ENCODE measurements at places on chromosomes 4 and X.

DNA sequence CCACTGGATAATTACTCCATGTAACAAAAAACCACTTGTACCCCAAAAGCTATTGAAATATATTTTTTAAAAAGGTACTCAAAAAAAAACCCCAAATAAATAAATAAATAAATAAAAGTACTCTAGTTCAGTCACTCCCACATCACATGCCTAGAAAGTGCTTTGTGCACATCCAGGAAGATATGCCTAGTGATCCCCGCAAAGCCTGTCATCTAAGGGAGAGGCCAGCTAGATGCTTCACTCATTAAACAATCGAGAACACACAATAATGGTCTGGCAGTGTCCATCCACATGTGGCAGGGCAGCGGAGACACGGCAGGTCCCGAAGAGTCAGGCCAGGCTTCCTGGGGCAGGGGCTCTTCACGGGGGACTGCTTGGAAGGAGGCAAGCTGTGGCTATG, 47.6 kb downstream of the RAB33B start:
- no peaks in the 10 kb centered on the region for H3K27me3 ChIP-seq
- no peak overlapping the region for H3K27ac ChIP-seq
- no peaks in the 10 kb centered on the region for H3K4me1 ChIP-seq
- no peak overlapping the region for H3K4me3 ChIP-seq

DNA sequence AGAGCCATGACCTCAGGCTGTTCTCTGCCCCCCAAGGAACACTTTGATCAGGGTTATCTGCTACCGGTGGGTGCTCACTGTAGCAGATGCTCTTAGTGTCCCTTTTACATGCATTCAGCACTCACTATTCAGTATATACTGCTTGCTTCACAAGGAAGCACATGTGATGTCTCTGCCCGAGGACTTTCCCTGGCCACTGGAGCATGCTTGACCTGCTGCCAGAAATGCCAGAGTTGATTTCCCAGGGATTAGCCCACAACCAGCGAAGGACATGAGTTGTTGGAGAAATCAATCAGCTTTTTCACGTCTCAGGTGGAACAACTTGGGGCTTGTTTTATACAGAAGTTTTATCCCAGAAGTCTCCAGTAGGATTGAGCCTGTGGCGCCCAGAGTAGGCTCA, 51.2 kb upstream of the RPS6KA3 start:
- no peaks in the 10 kb centered on the region for H3K36me3 ChIP-seq
- no peak overlapping the region for H3K27ac ChIP-seq
- DNase-seq, result no peak
- H3K27me3 ChIP-seq, result no peaks in the 10 kb centered on the region
- H3K4me1 ChIP-seq, result peaks cover 6% of the 10 kb centered on the region
- H3K4me3 ChIP-seq, result no peak overlapping the region

DNA sequence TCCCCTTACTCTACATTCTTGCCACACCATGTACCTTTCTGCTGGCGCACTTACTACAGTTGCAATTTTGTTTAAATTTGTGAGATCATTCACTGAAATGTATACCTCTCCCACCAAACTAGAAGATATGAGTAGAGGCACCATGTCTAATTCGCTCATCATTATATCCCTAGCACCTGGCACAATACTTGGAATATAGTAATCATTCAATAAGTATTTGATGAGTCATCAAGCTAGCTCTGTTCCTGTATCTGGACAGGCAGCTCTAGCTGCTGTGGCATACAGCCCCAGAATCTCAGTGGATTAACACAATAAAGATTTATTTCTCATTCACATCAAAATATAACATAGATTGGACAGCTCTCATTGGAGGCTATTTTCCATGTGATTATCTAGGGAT, 245.9 kb downstream of the IDS start:
- no peak overlapping the region for H3K27ac ChIP-seq
- H3K4me1 ChIP-seq, result no peaks in the 10 kb centered on the region
- DNase-seq, result no peak
- no peaks in the 10 kb centered on the region for H3K36me3 ChIP-seq
- no peak overlapping the region for H3K4me3 ChIP-seq

GRCh38 chrX:101958139-101958538, 26.3 kb upstream of the ZMAT1 start:
- DNase-seq, result no peak
- peaks cover 4% of the 10 kb centered on the region for H3K27me3 ChIP-seq
- no peaks in the 10 kb centered on the region for H3K4me1 ChIP-seq
- H3K4me3 ChIP-seq, result no peak overlapping the region
- H3K27ac ChIP-seq, result no peak overlapping the region
- no peaks in the 10 kb centered on the region for H3K36me3 ChIP-seq

GRCh38 chr4:137124278-137124932, 407.9 kb downstream of the PCDH18 start:
- peak; percentile 57 for DNase-seq
- no peaks in the 10 kb centered on the region for H3K4me1 ChIP-seq
- no peak overlapping the region for H3K27ac ChIP-seq
- H3K27me3 ChIP-seq, result no peaks in the 10 kb centered on the region
- no peaks in the 10 kb centered on the region for H3K36me3 ChIP-seq

GRCh38 chr4:985123-985830, 1.6 kb upstream of the IDUA start:
- no peaks in the 10 kb centered on the region for H3K27me3 ChIP-seq
- DNase-seq, result no peak
- peak overlapping the region; percentile 10 for H3K4me3 ChIP-seq
- H3K4me1 ChIP-seq, result peaks cover 38% of the 10 kb centered on the region
- H3K27ac ChIP-seq, result no peak overlapping the region
- H3K36me3 ChIP-seq, result peaks cover 13% of the 10 kb centered on the region

DNA sequence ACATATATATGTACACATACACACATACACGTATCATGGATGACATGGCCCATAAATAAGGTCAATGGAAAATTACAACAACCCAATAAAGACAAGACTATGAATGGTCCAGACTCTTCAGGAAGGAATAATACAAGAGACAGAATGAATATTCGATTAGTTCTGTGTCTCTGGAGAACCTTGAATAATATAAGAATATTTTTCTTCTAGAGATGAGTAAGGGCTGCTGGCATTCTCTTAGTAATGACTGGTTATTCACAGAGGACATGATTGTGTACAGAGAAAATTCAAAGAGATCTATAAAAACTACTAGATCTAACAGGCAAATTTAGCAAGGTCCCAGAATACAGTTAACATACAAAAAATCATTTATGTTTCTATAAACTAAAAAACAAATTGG, 23.3 kb downstream of the SPIN4 start:
- no peaks in the 10 kb centered on the region for H3K27me3 ChIP-seq
- no peak overlapping the region for H3K27ac ChIP-seq
- DNase-seq, result no peak
- no peaks in the 10 kb centered on the region for H3K36me3 ChIP-seq
- H3K4me1 ChIP-seq, result no peaks in the 10 kb centered on the region
- no peak overlapping the region for H3K4me3 ChIP-seq

DNA sequence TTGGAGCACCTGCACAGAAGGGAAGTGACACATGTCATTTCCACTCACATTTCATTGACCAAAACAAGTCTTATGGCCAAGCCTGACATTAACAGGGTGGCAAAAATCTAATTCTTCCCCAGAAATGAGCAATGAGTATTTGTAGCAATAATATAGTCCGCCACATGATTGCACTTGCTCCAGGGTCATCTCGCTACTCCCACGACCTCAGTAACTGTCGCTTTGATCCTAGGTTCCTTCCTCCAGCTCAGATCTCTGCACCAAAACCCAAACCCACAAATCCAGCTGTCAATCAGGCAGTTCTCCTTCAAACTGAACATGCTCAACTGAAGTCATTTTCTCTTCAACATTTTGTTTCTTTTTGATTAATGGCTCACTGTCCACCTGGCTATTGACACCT, 25.2 kb upstream of the PTTG2 start:
- no peaks in the 10 kb centered on the region for H3K27me3 ChIP-seq
- no peaks in the 10 kb centered on the region for H3K36me3 ChIP-seq
- H3K27ac ChIP-seq, result no peak overlapping the region
- no peak overlapping the region for H3K4me3 ChIP-seq

- no peaks in the 10 kb centered on the region for H3K36me3 ChIP-seq
- H3K27me3 ChIP-seq, result no peaks in the 10 kb centered on the region
- H3K4me1 ChIP-seq, result no peaks in the 10 kb centered on the region
- no peak overlapping the region for H3K27ac ChIP-seq
- DNase-seq, result no peak
- no peak overlapping the region for H3K4me3 ChIP-seq
Measured at GRCh38 chrX:110415440-110416170, 57.0 kb downstream of the RTL9 start.

DNA sequence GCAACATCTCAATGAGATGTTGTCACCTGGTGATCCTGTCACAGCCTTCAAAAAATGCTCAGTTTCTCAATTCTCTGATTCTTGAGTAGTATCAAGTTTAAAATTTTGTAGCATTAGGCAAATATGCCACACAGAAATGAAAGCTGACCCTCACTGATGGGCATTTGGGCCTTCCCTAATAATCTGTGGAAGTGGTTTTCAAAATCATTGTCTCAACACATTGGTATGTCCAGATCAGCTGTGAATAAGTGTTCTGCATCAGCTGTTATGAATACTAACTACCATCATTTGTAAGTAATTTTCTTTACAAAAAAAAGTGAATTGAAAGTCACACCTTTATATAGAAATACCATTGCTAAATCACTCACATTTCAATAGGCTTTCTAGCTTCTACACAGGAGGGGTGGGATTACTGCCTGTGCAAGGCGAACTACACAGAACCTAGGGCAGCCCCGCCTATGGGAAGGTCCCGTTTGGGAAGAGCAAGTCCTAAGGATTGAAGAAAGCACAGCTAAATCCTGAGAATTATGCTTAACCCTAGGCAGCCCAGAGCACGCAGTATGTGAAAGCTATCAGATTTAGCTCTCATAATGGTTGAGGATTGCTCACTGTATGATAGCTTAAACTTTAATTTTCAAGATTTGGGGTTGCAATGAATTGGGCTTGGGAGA, 73.4 kb downstream of the GPC3 start:
- DNase-seq, result no peak
- H3K27ac ChIP-seq, result no peak overlapping the region
- no peaks in the 10 kb centered on the region for H3K4me1 ChIP-seq
- H3K27me3 ChIP-seq, result no peaks in the 10 kb centered on the region

- H3K27ac ChIP-seq, result no peak overlapping the region
- H3K36me3 ChIP-seq, result no peaks in the 10 kb centered on the region
- no peak overlapping the region for H3K4me3 ChIP-seq
- DNase-seq, result no peak
- no peaks in the 10 kb centered on the region for H3K4me1 ChIP-seq
Measured at GRCh38 chr4:100022792-100023222, 72.7 kb upstream of the H2AZ1 start.

Data from left lung (tissue), 14 donors.